Memory B cell (primary cell): ENCODE measurements at places on chromosomes 5 and 9.

DNA sequence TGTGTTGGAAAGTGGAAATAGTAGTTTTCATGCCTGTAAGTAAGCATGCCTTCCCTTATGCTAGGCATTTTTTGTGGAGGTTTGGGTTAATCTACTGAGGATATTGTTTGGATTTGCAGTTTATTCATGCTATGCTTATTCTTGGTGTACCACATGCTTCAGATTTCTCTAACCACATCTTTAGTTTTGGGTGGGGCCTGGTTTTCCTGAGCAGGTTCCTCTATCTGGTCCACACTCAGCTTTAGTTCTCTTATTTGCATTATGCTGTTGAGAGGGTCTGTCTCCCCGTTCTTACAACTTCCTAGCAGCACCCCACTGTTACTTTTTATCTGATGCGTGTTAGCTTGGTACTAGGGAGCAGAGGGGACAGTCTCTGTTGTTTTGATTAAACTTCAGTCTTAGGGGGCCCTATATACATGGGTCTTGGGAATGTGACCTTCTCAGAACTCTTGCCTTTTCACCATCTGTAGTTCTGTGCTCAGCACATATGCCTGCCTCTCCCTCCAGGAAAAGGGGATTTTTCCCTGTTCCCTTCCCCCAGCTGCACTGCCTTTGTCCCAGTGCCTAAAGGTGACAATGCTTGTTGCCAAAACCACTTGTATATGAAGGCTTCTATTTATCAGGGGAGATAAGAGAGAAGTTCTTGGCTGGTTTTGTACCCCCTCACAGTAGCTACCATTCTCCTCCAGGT, 10.0 kb upstream of the CAMK4 start:
- no peaks in the 10 kb centered on the region for H3K36me3 ChIP-seq
- no peaks in the 10 kb centered on the region for H3K4me1 ChIP-seq
- DNase-seq, result no peak
- H3K27me3 ChIP-seq, result no peaks in the 10 kb centered on the region
- no peak overlapping the region for H3K4me3 ChIP-seq
- H3K27ac ChIP-seq, result no peak overlapping the region

GRCh38 chr9:70569070-70569772, 154.8 kb upstream of the KLF9 start:
- no peak overlapping the region for H3K27ac ChIP-seq
- no peaks in the 10 kb centered on the region for H3K36me3 ChIP-seq
- no peak overlapping the region for H3K4me3 ChIP-seq
- DNase-seq, result no peak
- no peaks in the 10 kb centered on the region for H3K27me3 ChIP-seq
- peaks cover 6% of the 10 kb centered on the region for H3K4me1 ChIP-seq

- no peaks in the 10 kb centered on the region for H3K36me3 ChIP-seq
- H3K27me3 ChIP-seq, result peaks cover 14% of the 10 kb centered on the region
- peaks cover 3% of the 10 kb centered on the region for H3K4me1 ChIP-seq
- no peak for DNase-seq
These were observed 55.3 kb upstream of the IL17B start for GRCh38 chr5:149434162-149435014.

DNA sequence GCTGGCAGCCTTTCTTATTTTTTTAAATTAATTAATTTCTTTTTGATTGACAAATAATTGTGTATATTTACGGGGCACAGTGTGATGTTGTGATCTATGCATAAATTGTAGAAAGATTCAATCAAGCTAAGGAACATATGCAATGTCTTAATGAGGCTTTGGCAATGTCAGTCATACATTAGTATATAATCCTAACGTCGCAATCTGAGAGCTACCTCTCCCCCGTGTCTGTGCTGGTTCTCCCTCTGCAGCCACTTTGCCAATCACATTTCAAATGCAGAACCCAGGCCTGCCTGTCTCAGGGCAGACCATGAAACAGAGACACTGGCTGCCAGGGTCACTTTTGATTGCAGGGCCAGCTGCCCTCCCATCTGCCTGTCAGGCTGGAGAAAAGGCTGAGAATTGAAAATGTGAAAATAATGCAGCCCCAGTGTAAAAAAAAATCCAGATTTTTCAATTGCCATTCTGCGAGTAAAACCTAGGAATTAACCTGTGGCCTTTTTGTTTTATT, 56.3 kb downstream of the SLC24A2 start:
- H3K27ac ChIP-seq, result no peak overlapping the region
- DNase-seq, result no peak
- no peaks in the 10 kb centered on the region for H3K4me1 ChIP-seq
- H3K27me3 ChIP-seq, result no peaks in the 10 kb centered on the region

DNA sequence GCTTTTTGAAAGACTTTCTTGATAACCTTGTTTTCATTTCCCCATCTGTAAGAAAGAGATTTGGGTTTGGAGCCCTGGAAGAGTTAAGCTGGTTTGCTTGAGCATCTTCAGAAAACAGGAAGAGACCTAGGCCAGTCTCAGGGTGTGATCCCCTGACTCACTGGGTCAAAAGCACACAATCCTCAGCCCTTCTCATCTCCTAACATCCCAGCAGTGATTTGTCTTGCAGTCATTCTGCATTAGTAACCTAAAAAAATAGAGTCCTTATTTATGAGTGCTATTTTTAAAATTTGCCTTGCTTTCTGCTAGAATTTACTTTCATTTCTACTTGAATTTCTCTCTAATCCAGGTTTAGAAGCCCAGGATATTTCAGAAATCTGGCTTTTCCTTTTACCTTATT, 16.4 kb upstream of the ARSB start:
- H3K4me1 ChIP-seq, result no peaks in the 10 kb centered on the region
- H3K36me3 ChIP-seq, result no peaks in the 10 kb centered on the region
- no peak for DNase-seq
- no peak overlapping the region for H3K27ac ChIP-seq
- H3K4me3 ChIP-seq, result no peak overlapping the region

GRCh38 chr5:126143622-126144021, 279.6 kb upstream of the GRAMD2B start:
- no peaks in the 10 kb centered on the region for H3K4me1 ChIP-seq
- no peak overlapping the region for H3K27ac ChIP-seq
- H3K4me3 ChIP-seq, result no peak overlapping the region
- DNase-seq, result no peak

DNA sequence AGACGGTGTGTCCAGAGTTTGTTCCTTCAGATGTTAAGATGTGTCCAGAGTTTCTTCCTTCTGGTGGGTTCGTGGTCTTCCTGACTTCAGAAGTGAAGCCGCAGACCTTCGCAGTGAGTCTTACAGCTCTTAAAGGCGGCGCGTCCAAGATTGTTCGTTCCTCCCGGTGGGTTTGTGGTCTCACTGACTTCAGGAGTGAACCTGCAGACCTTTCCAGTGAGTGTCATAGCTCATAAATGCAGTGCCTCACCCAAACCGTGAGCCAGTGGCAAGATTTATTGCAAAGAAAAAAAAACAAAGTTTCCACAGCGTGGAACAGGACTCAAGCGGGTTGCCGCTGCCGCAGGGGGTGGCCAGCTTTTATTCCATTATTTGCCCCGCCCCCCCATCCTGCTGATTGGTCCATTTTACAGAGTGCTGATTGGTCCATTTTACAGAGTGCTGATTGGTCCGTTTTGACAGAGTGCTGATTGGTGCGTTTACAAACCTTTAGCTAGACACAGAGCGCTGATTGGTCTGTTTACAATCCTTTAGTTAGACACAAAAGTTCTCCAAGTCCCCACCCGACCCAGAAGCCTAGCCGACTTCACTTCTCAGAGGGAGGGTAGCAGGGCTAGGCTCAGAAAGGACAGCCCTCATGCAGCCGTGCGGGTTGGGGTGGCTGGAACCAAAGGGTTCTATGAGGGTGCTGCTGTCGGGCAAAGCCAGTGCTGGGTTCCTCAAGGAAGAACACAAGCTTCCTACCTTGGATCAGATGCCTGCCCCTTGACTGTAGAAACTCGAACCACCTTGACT, 9.1 kb upstream of the RNF130 start:
- H3K4me1 ChIP-seq, result no peaks in the 10 kb centered on the region
- no peaks in the 10 kb centered on the region for H3K36me3 ChIP-seq
- no peak for DNase-seq
- H3K27me3 ChIP-seq, result peaks cover 12% of the 10 kb centered on the region

- no peaks in the 10 kb centered on the region for H3K36me3 ChIP-seq
- H3K4me3 ChIP-seq, result no peak overlapping the region
- H3K27me3 ChIP-seq, result no peaks in the 10 kb centered on the region
- H3K4me1 ChIP-seq, result peaks cover 3% of the 10 kb centered on the region
- H3K27ac ChIP-seq, result no peak overlapping the region
These were observed 571.9 kb downstream of the PDE4D start for GRCh38 chr5:59321642-59322041.

DNA sequence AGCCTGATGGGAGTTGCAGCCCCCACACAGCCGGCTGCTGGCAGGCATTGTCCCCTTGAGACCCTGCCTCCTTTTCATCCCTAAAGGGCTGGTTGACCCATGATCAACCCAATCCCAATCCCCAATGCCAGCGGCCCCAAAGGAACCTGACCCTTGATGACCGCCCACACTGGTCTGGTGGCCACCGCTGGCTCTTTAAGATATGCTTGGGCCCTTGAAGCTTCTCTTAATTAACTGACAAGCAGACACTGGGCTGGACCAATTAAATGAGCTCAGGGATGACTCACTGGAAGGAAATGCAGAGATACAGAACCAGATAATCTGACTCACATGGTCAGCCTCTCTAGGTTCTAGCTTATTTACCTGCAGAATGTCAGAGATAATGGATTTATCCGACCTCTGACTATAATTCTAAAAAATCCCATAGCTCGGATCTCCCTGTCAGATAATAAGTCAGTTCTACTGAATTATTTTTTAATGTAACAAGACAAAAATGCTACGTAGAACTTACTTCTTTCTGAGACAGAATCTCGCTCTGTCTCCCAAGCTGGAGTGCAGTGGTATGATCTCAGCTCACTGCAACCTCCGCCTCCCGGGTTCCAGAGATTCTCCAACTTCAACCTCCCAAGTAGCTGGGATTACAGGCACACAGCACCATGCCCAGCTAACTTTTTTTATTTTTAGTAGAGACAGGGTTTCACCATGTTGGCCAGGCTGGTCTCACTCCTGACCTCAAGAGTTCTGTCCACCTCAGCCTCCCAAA, 11.1 kb upstream of the MLANA start:
- H3K4me3 ChIP-seq, result no peak overlapping the region
- H3K27me3 ChIP-seq, result no peaks in the 10 kb centered on the region
- no peak overlapping the region for H3K27ac ChIP-seq
- peaks cover 13% of the 10 kb centered on the region for H3K4me1 ChIP-seq
- no peak for DNase-seq
- peaks cover 9% of the 10 kb centered on the region for H3K36me3 ChIP-seq

DNA sequence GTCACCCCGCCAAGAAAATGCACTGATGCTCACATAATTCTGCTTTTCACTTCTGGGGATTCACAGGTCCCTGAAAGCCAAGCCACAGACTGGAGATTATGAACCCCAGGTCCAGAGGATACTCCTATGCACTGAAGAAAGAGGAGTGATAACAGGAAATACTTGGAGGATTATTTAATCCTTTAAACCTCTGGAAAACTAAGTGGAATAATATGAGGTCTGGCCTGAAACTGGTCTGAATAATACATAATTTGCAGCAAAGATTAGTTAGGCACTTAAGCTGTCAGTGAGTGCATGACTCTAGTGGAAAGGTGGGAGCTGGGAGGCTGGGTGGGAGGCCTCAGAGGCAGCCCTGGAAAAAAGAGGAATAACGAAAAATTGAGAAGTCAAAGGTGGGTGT, 45.7 kb downstream of the MARCHF3 start:
- no peak overlapping the region for H3K4me3 ChIP-seq
- no peaks in the 10 kb centered on the region for H3K36me3 ChIP-seq
- H3K27ac ChIP-seq, result peak overlapping the region; percentile 64
- peaks cover 44% of the 10 kb centered on the region for H3K4me1 ChIP-seq
- H3K27me3 ChIP-seq, result no peaks in the 10 kb centered on the region

- no peak for DNase-seq
- no peak overlapping the region for H3K4me3 ChIP-seq
- no peaks in the 10 kb centered on the region for H3K36me3 ChIP-seq
- peaks cover 4% of the 10 kb centered on the region for H3K4me1 ChIP-seq
These were observed 83.2 kb upstream of the MYO10 start for GRCh38 chr5:17019324-17019723.

DNA sequence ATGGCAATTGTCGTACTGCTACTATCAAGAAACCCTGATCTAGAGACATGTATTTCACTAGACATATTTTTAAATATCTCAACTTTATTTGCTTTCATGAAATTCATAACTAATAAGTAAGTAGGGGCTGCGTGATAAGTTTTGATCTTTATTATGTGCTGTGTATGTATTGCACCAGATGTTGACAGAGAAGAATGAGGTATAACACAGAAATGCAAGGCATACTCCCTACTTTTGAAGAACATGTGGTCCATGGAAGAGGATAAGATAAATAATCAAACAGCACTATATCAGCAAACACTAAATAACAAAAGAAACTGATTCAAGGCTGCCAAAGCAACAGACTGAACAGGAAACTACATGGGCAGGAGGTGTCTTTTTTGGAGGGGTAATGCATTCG, 60.9 kb downstream of the FREM1 start:
- DNase-seq, result no peak
- H3K36me3 ChIP-seq, result no peaks in the 10 kb centered on the region
- peaks cover 17% of the 10 kb centered on the region for H3K27me3 ChIP-seq
- no peak overlapping the region for H3K4me3 ChIP-seq
- no peak overlapping the region for H3K27ac ChIP-seq

DNA sequence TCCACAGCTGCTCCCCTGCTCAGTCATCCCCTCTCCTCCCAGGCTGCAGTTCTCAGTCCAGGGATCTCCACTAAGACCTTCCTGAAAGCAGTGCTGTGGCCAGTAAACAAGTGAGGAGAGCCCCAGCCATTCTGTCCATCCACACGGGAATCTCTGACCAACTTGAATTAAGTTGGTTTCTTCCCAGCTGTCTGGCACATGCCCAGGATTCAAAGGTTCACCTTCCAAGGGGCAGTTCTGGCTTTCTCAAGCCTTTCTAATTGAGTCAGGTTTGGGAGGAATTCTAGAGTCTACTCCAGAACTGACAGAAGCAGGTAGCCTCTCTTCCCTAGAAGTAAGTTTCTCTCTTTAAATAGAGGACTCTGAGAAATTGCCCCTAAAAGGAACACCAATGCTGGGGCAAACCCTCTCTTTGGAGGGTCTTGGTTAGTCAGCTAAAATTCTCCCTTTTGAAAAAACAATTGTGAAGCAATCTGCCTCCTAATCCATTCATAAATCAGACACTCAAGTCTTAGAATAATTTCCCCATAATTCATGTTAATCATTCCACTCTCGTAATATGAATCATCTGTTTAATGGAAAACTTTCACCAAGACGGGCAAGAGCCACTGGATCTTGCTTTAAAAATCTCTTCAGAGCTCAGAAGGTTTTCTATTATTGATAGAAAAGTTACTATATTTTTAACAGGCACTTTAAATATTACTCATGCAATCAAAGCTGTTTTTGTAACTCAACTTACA, 133.8 kb downstream of the SPOCK1 start:
- peaks cover 1% of the 10 kb centered on the region for H3K27me3 ChIP-seq
- H3K4me3 ChIP-seq, result no peak overlapping the region
- H3K27ac ChIP-seq, result no peak overlapping the region
- no peaks in the 10 kb centered on the region for H3K4me1 ChIP-seq

DNA sequence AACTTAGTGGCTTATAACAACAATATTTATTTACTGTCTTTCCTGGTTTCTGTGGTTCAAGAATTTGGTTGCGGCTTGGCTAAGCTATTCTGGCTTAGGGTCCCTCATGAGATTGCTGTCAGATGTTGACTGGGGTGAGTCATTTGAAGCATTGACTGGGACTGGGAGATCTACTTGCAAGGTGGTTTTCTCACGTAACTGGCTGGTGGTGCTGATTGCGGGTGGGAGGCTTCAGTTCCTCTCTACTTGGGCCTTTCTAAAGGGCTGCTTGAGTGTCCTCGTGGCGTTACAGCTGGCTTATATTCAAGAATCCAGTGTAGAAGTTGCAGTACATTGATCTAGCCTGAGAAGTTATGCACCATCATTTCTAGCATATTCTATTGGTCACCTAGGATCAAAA, 218.5 kb upstream of the ELAVL2 start:
- H3K36me3 ChIP-seq, result no peaks in the 10 kb centered on the region
- no peak for DNase-seq
- H3K4me3 ChIP-seq, result no peak overlapping the region
- no peak overlapping the region for H3K27ac ChIP-seq
- H3K27me3 ChIP-seq, result no peaks in the 10 kb centered on the region
- no peaks in the 10 kb centered on the region for H3K4me1 ChIP-seq
